ENCODE measurements at places on chromosomes 6 and 20.

DNA sequence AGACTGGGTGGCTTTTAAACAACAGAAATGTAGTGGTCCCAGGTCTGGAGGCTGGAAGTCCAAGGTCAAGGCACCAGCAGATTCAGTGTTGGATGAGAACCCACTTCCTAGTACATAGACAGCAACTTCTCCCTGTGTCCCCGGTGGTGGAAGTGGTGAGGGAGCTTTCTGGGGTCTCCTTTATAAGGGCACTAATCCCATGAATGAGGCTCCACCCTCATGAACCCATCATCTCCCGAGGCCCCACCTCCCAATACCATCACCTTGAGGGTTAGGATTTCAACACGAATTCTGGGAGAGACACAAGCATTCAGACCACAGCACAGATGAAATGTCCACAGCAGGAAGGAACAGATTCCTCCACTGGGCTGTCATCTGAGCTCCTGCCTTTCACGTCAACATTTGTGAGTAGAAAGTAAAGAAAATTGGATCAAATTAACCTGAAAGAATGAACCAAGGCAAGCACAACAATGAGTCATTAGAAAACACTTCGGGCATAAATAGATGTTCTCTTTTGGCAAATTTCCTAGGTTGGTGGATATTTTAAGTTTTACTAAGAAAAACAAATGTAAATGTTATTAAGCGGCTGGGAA is 130.7 kb downstream of the RNASET2 start:
- no peak for DNase-seq

- no peak for DNase-seq
These were observed 35.8 kb upstream of the ANKRD60 start for GRCh38 chr20:58264271-58264670.

DNA sequence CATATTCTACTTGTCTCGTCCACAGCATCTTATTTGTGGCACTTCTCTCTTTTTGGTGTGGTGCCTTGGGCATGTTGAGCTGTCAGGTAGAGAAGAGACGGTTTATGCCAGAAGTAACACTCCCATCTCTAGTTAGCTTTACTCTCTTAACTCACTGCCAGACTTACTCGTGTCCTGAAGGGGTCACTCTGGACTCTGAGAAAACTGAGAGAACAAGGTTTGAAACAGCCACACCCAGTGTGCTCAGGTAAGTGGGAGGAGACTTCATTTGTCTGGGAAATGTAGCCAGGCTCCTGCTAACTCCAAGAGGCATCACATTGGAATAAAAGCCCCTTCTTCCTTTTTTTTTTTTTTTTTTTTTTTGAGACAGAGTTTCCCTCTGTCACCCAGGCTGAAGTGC is 360.8 kb downstream of the QKI start:
- no peak for DNase-seq

- no peak for DNase-seq
These were observed 54.9 kb downstream of the TAF4 start for GRCh38 chr20:62010551-62011402.

- DNase-seq: no peak
These were observed 5.3 kb upstream of the SCUBE3 start for GRCh38 chr6:35208419-35208818.

- no peak for DNase-seq
These were observed 2.0 kb downstream of the OGFRL1 start for GRCh38 chr6:71290611-71291010.
